ENCODE measurements at places on chromosomes 7 and 10. TPM values are rescaled to one million over a fixed set of nuclear protein-coding genes. Genes with fewer than 3 reads are reported as not detected.

The TMEM225B gene
- total RNA-seq, result 0.49 TPM

The MPP7 gene
- 1.2 TPM for total RNA-seq

The CALHM1 gene
- not detected for total RNA-seq

The AKR1E2 gene
- total RNA-seq, result 25.6 TPM

The FXYD4 gene
- not detected for total RNA-seq

The LEP gene
- total RNA-seq, result not detected

The GBX1 gene
- total RNA-seq, result not detected

Measured in temporal lobe (tissue), 4 donors.